ENCODE measurements at places on chromosomes 11 and 22.

GRCh38 chr22:38739300-38740055 is 16.3 kb downstream of the SUN2 start:
- no peak for DNase-seq

- no peak for DNase-seq
Observed at GRCh38 chr11:10916665-10917064, 58.8 kb upstream of the ZBED5 start.

DNA sequence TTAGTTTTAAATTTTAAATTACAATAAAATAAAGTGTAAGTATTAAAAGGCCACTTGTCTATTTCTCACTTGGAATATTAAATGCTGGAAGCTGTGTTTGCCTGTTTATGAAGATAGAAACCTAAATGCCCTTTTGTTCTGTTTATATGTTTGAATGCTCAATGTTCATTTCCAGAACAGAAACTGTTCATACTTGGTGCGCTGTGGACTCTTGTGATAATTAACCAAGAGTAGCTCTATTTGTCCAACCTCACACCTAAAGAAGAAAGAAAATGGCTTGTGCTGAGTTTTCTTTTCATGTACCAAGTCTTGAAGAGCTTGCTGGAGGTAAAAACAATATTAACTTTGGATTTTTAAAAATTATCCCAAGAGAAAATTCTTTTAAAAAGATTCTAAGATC is 5.7 kb downstream of the C11orf54 start:
- DNase-seq: no peak

- no peak for DNase-seq
Observed at GRCh38 chr11:72425053-72425980, 9.0 kb downstream of the CLPB start.

GRCh38 chr11:120261931-120262330 is 22.0 kb downstream of the POU2F3 start:
- DNase-seq: no peak

Data from stimulated activated CD8-positive, alpha-beta memory T cell treated with anti-CD3 and anti-CD28 coated beads, Interleukin-12 subunit alpha, Interleukin-12 subunit beta, amount 100 ng/mL, for 4 hours (primary cell).